ENCODE measurements at places on chromosomes 1 and 21. TPM values are rescaled to one million over a fixed set of nuclear protein-coding genes. Genes with fewer than 3 reads are reported as not detected.

The OR2T29 gene
- polyA plus RNA-seq: not detected

The HJV gene
- polyA plus RNA-seq: 0.13 TPM

The FAM177B gene
- 0.05 TPM for polyA plus RNA-seq

The CTH gene
- polyA plus RNA-seq: 13.6 TPM

The SLC6A17 gene
- 0.90 TPM for polyA plus RNA-seq

The TCP10L gene
- polyA plus RNA-seq: 2.0 TPM

The GLMP gene
- 70.0 TPM for polyA plus RNA-seq

The ZSWIM5 gene
- polyA plus RNA-seq: 7.2 TPM

- no peak for DNase-seq
These were observed 209.5 kb downstream of the RERE start for GRCh38 chr1:8607906-8608305.

DNA sequence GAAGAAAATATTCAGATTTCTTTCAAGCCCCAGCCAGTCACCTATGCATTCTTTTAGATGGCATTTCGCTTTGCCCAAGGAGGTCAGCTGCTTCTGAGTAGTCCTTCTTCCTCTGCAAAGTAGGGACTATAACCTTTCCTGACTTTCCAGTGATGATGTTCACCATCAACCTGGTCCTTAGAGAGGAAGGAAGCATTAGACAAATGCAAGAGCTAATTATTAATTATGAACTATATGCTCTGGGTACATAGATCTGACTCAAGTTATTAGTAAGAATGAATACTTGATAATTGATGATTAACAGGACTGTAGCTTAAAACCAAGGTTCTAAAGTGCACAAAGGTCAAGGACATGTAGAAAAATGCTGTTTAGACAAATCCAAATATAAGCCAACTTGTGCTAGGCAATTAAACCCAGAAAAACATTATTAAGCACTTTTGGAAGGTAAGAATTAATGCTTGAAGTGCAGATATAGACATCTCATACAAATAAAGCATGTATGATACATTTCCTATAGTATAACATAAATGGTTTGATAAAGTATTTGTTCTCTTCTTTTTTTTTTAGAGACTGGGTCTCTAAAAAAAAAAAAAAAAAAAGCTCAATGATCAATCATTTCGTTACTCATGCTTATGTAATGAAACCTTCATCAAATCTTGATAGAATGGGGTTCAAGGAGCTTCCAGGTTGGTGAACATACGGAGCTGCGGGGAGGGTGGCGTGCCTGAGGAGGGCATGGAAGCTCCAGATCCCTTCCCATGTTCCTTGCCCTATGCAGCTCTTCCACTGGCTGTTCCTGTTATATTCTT lies 11.2 kb upstream of the AGMAT start:
- no peak for DNase-seq

- DNase-seq: no peak
These were observed 17.2 kb upstream of the ID3 start for GRCh38 chr1:23576338-23577055.

- DNase-seq: no peak
These were observed 694.4 kb downstream of the MATN1 start for GRCh38 chr1:30028939-30029338.

- no peak for DNase-seq
These were observed 23.8 kb downstream of the ATP8B2 start for GRCh38 chr1:154349121-154349520.

- DNase-seq: no peak
These were observed 30.0 kb upstream of the CRNN start for GRCh38 chr1:152444045-152444444.

DNA sequence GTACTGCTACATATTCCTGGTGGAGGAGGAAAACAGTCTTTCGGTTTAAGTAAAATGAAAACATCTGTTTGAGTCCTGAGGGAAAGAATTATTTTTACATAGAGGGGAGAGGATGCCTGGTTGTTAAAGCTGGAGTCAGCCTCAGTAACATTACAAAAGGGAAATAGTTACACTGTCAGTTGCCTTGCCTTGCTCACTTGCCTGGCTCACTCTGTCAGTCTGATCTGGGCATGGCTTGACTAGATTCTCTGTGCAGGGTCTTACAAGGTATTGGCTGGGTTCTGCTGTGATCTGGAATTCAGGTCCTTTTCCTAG lies 8.4 kb upstream of the UBE2U start:
- no peak for DNase-seq

DNA sequence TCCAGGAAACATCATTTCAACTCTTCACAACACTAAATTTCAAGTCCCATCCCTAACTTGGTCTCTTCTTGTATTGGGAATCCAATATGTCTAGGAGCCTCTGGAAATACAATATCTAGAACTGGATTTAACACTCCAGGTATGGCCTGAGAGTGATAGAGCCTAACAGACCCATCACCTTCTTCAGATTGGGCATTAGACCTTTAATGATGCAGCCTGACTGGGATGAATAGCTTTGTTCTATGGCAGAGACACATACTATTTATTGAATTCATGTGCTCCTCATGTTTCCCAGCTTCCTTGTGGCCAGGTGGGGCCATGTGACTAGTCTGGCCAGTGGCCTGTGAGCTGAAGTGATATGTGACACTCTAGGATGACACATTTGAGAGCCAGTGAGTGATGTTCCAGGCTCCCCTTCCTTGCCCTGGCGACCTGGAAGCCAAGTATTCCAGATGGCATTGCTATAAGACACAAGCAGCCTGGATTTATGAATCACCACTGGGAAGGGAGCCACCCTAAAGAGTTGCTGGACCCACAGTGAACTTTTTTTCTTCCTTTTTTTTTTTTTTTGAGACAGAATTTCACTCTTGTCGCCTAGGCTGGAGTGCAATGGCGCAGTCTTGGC lies 31.0 kb upstream of the POU3F1 start:
- DNase-seq: no peak

GRCh38 chr1:58324558-58324957 lies 222.0 kb downstream of the OMA1 start:
- DNase-seq: no peak

GRCh38 chr1:43135857-43136781 lies 36.0 kb downstream of the EBNA1BP2 start:
- no peak for DNase-seq

- DNase-seq: no peak
These were observed 9.8 kb downstream of the THAP3 start for GRCh38 chr1:6634371-6635052.

GRCh38 chr1:228059634-228060457 lies 22.7 kb upstream of the ARF1 start:
- no peak for DNase-seq

DNA sequence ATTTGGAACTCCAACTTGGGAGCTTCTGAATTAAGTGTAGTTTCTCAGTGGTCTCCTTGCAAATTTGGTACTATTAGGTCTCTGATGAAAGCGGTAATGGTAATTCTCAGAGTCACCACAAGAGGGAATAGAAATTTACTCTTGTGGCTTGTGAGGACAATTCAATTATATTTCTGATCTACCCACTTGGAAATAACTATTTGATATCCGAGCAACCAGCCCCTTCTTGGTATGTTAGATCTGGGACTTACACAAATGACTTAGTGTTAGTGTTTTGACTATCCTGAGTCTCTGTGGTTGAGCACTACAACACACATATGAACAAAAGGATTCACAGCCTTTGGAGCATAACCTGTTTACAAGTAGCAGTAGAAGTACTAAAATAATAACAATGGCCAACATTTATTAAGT lies 68.1 kb downstream of the RPS6KA1 start:
- DNase-seq: peak; percentile 35

DNA sequence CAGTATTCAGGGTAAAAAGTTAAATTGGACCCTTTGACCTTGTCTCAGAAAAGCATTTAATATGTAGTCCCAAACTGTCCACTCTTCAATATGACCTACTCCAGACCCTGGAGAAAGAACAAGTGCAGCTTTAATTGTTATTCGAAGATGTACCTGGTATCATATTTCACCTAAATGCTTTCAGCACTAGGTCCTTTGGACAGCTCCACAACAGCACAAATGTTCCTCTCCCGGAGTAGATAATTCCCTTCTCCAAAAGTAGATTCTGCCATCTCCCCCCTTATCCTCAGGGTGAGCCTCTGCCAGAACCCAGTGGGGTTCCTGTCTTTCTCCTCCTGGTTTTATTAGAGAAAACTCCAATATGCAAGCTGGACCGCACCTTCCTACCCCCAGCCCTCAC lies 104.5 kb upstream of the AJAP1 start:
- DNase-seq: no peak

DNA sequence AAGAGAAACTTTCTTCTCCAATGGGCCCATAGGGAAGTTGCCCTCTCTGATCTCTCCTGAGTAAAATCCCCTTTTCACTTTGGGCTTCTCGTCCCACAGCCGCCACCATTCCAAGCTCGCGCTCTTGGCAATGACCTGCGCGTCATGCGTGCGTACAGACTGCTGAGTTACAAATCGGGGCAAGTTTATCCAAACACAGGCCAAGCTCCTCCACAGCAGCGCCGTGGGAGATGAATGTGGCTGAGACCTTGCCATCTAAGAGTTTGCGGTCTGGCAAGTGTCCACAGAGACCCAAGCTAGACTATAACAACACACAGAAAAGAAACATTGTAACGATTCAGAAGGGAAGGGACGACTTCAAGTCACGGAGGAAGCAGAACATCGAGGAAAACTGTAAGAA lies 116.3 kb upstream of the SOD1 start:
- DNase-seq: no peak

- no peak for DNase-seq
These were observed 178.4 kb downstream of the USP25 start for GRCh38 chr21:15908187-15908586.

DNA sequence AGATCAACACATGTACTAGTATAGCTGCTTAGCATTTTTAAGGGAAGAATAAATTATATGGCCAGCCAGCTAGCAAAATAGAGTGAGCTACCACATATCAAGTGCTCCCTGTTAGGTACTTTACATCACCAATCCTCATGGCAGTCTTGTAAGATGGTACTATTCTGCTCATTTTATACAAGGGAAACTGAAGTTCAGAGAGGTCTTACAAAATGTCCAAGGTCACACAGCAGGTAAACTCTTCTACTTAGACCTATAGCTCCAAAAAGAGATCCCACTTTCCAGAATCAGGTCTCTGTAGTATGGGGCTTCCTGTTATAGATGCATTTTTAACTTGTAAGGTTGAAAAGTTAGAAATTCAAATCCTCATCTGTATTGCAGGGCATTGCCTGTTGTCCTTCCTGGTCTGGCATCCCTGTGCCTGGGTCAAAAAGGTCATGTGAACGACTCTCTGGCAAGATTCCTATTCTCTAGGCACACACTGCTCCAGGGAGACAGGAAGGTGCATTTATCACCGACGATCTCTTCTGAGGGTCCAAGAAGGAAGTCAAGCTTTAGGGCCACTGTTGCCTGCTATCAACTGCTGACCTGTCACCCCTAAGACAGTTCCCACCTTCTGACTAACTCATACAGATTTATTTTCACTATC lies 41.1 kb downstream of the TRIT1 start:
- DNase-seq: no peak

GRCh38 chr1:43706598-43707189 lies 642 bp upstream of the ST3GAL3 start:
- DNase-seq: no peak

- no peak for DNase-seq
These were observed 34.3 kb downstream of the CASZ1 start for GRCh38 chr1:10762153-10762523.

DNA sequence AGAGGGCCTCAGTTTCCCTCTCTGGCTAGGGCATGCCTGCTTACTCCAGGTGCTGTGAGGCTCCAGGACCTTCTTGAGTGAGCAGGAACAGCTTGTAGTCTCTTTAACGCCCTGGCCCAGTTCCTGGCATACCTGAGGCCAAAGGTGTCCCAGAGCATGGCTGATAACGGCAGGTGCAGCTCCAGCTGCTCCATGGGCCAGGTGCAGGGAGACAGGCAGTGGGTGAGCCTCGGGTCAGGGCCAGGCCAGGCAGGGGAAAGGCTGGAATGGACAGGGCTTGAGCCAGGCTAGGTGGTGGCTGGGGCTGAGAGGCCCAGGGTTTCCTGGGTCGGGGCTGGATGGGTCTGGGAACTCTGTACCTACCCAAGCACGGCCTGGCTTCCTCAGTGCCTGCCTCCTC lies 18.3 kb downstream of the EDN2 start:
- DNase-seq: no peak
